CD4-positive, alpha-beta T cell treated with Interleukin-4 for 4 hours (primary cell): ENCODE measurements at places on chromosomes 5 and 9.

- no peak for DNase-seq
Observed at GRCh38 chr9:113609562-113610318, 146.2 kb downstream of the RGS3 start.

DNA sequence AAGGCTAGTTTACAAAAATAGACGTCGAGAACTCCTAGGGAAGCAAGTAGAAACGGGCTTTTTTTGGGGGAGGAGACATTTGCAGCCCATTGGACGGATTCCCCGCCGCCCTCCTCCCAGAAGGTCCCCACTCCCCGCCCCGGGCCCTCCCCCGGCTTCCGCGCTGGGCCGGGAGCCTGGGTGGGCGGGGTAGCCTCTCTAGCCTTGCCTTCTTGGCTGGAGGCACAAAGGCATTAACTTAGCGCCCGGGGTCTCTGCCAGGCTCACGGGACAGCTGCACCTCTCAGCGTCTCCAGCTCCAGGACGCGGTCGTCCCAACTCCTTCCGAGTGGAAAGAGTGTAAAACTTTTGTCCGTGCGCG is at the start of gene DMRTA1:
Gene DMRTA1, plus strand, starts transcription at position 236 of the 361 bp plus-strand sequence. CDS start 242 bp downstream, outside the sequence.
- no peak for DNase-seq

- DNase-seq = no peak
Observed at GRCh38 chr5:20340126-20340525, 352.1 kb upstream of the CDH18 start.

DNA sequence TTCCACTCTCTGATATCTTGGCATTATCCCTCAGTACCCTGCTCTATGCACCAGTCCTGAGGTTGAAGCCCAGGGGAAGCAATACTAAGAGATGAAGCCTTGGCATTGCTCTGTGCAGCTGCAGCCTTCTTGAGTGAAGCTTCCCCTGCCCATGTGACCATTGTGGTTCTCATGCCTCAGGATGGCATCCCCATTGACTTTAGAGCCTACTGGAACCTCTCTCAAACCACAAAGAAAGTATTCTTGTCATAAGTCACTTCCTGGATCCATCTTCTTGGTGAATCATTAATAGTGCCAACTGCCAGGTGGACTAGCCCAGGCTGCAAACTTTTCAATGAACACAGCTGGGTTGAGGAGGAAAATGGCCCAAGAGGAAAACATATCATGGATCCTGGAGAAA is 283.9 kb upstream of the RFX3 start:
- DNase-seq = no peak

GRCh38 chr5:103487218-103487617 is 75.4 kb downstream of the NUDT12 start:
- no peak for DNase-seq

DNA sequence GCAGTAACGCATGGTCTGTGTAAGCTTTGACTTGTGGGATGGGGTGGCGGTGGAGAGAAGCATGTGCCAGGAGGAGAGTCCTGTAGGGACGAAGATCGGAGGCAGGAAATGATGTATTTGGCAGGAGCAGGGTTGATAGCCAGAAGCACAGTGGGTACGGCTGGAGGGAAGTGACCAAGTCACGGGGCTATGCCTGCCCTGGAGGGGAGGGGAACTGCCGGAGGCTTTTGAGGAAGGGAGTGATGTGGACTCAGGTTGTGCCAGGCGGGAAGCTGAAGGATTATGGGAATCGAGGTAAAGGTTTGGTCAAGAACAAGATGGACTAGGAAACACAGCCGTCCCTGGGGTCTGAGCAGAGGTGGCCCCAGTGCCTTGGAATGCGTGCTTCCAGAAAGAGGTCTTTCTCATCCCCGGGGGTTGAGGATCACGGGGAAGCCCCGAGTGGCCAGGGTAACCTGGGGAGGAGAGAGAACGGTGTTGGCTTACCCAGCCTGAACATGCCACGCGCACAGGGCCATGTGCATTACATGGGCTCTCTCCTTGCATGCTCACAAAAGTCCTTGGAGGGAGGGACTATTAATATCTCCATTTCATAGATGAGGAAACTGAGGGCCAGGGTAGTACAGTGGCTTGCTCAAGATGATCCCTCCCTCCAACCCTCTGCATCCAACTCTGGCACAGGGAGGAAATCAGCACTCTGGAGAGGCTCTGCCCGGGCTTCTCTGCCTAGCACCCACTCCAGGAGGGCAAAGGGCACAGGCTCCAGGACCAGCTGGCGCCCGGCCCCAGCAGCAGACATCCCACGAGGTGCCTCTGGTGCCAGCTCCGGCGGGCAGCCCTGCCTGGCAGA is 253.8 kb downstream of the PBX3 start:
- DNase-seq = no peak

DNA sequence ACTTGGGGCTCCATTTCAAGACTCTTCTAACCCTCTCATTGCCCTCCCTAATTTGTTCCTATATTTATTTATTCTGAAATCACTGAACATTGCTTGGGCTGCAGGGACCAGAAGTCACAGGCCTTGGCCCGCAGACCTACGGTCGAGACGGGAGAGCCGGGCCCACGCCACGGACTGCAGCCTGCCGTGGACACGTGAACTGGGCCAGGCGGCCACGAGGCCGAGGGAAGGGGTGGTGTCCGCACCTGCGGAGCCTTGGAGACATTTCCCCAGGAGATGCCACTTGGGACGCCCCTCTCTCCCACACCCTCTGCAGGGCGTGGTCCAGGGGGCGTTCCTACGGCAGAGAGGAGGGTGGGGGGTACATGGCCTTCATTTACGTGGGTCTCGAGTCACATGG is 463.9 kb downstream of the ICE1 start:
- no peak for DNase-seq

DNA sequence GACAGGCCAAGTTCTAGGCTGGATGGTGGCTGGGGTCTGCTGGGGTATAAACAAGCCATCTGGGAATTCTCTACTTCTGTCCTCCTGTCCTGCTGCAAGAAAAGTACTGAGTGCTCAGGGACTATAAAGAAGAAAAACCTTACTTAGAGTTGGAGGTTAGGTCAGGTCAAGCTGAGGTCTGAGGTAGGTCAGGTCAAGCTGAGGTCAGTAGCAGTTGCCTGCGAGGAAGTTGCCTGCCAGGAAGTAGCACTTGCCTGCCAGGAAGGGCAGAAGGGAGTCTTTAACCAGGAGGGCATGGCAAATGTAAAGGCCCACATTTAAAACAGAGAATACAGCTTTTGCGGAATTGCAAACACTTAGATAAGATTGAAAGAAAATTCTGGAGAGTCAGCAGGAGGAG is 51.3 kb upstream of the PRLR start:
- DNase-seq = no peak

DNA sequence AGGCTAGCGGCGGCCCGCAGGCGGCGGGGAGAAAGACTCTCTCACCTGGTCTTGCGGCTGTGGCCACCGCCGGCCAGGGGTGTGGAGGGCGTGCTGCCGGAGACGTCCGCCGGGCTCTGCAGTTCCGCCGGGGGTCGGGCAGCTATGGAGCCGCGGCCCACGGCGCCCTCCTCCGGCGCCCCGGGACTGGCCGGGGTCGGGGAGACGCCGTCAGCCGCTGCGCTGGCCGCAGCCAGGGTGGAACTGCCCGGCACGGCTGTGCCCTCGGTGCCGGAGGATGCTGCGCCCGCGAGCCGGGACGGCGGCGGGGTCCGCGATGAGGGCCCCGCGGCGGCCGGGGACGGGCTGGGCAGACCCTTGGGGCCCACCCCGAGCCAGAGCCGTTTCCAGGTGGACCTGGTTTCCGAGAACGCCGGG is 253 bp downstream of the SLC12A2 start:
- DNase-seq = no peak

GRCh38 chr5:170348137-170348633 is 41.0 kb downstream of the KCNMB1 start:
- DNase-seq = no peak

- DNase-seq = no peak
Observed at GRCh38 chr5:107430071-107430625, 240.6 kb downstream of the EFNA5 start.

DNA sequence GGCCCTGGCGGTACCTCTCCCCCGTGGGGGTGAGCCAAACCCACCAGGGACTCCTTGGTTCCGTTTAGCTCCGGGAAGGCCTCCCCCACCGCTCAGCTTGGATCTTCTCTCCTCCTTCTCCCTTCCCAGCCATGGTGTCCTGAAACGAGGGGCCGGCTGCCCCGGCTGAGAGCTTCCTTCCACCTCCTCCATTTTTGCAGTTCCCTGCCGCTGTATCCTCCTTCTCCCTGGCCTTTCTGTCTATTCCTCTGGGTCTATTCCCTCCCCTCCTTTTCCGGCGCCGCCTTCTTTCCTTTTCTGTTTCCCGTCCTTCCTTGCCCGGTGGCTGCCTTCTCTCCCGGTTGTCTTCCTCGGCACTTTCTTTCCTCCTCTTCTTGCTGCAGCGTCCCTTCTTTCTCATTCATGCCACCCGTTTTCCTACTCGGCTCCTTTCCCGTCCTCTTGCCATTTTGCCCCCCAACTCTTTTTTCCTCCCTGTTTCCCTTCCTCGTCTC is 110.4 kb downstream of the LIFR start:
- no peak for DNase-seq

DNA sequence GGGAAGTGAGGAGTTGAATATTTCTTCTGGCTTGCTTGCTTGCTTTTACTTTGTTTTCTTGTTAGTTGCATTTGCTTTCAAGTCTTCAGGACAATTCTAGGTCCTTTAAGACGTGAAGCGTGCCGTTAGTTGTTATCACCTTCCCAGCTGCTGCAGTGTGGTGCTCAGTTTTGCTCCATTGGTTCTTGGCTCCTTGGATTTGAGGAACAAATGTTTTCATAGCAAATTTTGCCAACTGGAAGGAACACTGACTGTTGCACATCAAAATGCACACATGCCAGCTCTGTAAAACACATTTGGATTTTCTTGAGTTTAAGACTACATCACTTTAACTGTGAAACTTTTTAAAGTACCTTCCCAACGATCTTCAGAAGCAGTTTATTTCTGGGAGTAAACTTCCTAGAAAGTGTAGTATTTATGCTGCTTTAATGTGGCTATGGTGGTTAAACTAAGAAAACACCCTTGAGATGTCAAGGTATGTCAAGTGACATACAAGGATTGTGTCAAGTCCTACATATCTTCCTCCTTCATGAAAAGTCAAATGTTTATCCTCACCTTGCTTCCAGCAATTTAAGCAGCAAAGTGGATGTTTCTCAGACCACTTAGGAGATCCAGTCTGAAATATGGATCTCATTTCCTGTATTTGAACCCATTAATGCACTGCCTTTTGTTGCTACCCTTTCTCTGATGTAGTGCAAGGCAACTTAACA is 24.9 kb downstream of the MOCS2 start:
- no peak for DNase-seq

DNA sequence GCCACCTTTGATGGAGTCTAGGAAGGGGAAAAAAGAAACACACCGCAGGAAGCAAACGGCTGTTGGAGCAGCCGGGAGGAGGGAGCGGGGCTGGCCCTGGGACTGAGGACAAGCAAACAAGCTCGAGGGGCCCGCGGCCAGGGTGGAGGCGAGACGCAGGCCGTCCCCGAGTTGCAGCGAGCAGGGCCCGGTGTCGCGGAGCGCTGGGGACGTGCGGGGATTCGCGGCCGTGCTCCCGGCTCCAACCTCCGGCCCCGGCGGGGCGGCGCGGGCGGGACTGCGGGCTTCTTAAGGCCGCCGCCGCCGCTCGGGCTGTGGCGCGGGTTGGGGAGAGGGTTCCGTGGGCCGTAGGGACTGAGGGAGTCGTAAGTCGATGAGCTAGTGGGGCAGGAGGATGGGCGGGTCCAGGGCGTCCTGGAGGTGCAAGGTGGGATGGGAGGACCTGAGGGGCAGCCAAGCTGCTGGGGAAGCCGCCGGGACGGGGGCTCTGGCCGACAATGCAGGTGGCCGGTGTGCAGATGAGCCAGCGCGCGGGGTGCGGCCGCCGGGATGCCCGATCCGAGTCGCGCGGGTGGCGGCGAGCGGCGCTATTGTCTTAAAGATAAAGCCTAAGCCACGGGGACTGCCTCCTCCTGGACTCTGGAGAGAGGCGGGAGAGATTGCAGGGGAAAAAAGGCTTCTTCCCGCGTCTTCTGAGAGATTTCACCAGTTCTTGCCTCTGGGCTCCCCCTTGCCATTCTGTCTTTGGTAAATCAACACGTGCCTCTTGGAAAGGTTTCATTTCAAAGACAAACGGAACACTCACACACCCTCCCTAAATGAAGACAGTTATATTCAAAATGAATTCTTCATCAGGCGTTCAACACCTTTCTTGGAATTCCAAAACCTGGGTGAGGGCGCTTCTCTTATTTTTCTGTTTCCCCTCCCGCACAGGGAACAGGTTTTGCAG is 1.6 kb upstream of the HAPLN1 start:
- DNase-seq = no peak

DNA sequence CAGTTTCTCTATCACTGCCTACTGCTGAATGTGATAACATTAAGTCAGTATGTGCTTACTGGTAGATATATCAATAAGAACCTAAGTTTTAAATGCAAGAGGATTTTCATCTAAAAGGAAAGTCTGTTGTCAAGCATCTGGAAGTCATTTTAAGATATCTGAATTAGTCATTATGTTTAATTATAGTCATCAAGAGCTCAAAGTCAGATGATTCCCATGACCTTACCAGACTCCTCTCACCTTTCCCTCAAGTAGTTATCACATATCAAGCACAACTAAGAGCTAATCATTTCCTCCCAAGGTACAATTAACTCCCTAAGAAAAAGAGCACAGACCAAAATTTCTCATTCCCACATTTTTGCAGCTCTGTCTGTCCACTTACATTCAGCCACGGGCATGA is 45.5 kb downstream of the PUM3 start:
- DNase-seq = no peak

DNA sequence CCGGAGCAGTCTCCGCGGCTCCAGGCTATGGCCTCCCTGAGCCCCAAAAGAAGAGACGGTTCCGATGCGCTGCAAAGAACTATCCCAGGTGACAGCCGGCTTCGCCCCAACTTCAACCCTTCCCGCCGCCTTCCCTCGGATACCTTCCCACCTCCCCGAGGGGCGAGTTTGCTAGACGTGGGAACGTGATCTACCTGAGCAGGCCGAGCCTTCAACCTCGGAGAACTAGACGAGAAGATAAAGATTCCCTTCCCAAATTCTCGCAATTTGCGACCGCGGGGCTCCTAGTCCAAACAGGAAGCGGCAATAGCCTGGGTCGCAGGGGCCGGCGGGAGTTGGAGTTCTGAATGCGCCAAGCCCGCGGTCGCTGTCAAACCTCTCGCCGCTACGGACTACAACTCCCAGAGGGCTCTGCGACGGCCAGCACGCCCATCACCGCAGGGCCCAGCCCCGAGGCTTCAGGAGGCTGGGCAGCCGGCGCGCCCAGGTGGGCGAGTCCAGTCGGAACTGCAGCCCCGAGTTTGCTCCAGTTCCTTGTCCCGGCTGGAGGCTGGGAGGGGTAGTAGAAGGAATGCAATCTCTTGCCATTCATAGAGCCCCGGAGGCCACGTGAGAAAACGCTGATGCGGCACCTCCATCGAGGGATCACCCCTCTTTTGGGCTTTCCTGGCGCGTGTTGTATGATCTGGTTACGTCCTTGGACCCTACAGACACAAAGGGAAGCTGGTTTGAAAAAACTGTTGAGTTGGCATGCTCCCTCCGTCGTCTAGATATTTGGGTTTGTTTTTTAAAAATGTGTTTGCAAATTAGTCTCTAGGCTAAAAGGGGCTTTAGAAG is at the start of gene SLC38A9:
Gene SLC38A9, minus strand, starts transcription at position 302 of the 837 bp plus-strand sequence. CDS start 14,366 bp downstream, outside the sequence.
- peak; percentile 86 for DNase-seq

GRCh38 chr5:21646469-21646868 is 1206.7 kb downstream of the CDH12 start:
- no peak for DNase-seq
